Activated CD4-positive, alpha-beta T cell treated with anti-CD3 and anti-CD28 coated beads for 48 hours (primary cell): ENCODE measurements at places on chromosomes 3 and 15.

- DNase-seq: peak; percentile 26
These were observed 56.7 kb upstream of the ATP2B2 start for GRCh38 chr3:10561946-10562560.

- DNase-seq: no peak
These were observed 135.7 kb downstream of the MEIS2 start for GRCh38 chr15:36964626-36965025.

- no peak for DNase-seq
These were observed 4.3 kb downstream of the EPHB1 start for GRCh38 chr3:134799393-134799792.

- no peak for DNase-seq
These were observed 200.4 kb upstream of the WNT5A start for GRCh38 chr3:55687526-55687925.

- DNase-seq: no peak
These were observed 11.6 kb downstream of the CLCN2 start for GRCh38 chr3:184349563-184350470.

- DNase-seq: no peak
These were observed 73.4 kb downstream of the GTPBP8 start for GRCh38 chr3:113064183-113064582.

DNA sequence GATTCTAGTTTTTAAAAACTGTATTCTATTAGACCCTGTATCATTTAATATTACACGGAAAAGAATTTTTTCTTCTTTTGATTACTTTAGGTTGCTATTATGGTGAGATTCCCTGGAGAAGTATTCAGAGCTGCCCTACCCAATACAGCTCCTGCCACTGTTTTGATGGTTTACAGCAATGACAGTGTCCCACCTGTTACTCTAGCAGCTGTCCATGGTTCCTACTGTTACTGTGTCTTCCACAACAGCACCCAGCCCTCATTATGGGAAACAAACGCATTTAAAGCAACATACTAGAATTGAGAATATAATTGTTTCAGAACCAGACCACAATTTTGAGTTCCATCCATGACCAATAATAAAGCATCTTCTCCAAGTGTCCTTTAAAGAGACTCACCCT is 450.7 kb downstream of the SHQ1 start:
- DNase-seq: no peak

GRCh38 chr3:160928183-160928726 is 172.2 kb downstream of the PPM1L start:
- DNase-seq: no peak

DNA sequence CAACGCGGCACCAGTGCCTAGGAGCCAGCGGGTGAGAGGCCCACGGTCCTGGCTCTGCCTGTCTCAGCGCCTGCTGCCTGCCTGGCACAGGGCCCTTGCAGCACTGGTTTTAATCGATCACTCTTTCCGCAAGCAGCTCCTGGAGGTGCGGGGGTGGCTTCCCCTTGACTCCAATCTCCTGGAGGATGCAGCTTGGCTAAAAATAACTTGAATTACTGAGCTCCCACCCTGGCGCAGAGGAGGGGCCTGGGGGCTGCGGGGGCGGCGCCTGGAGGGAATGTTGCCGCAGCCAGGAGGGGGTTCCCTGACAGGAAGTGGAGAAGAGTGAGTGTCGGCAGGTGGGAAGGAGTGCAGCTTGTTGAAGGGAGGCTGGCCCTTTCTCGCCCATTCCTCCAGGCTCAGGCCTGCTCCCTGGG is 9.9 kb upstream of the RPL29 start:
- DNase-seq: no peak

DNA sequence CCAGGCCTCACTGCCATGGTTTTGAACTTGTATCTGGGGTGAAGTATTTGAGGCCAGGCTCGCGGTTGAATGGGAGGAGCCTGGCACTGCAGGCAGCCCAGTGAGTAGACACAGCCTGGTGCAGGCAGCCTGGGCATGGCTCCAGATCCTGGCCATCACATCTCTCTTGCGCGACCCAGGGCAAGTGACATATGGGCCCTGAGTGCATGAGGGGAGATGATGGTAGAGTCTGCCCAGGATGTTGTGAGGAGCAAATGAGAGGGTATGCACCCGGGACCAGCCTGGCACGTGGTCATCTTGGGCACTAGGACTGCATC is 103.5 kb downstream of the TBC1D2B start:
- no peak for DNase-seq

GRCh38 chr3:59865351-59865750 is 815.5 kb upstream of the CFAP20DC start:
- no peak for DNase-seq

DNA sequence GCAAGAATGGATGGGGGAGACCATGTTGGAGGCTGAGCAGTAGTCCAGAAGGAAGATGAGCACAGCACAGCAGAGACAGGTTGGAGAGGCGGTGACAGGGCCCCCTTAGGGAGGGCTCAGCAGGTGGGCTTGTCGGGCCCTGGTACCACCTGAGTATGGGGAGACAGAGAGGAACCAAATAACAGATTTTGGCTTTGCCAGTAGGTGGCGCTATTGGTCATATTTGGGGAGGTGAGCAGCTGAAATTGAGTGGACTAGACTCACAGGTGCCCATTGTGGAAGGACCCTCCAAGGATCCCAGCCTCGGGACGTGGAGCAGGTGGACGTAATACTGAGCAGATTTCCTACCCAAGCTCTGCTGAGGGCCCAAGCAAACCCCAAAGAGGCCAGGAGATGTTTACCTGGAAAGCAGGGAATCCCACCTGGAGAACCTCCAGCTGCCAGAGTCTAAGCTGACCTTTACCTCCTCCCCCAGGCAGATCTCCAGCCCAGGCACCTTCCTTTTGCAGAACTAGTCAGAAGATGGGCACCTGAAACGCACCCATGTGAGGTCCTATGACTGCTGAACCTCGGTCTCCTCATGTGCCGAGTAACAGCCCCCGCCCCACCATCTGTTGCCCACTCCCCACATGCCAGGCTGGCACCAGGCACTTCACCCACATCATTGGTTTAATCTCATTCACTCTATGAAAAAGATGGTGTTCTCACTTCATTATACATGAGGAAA is 24.6 kb upstream of the CORO2B start:
- DNase-seq: peak; percentile 83

DNA sequence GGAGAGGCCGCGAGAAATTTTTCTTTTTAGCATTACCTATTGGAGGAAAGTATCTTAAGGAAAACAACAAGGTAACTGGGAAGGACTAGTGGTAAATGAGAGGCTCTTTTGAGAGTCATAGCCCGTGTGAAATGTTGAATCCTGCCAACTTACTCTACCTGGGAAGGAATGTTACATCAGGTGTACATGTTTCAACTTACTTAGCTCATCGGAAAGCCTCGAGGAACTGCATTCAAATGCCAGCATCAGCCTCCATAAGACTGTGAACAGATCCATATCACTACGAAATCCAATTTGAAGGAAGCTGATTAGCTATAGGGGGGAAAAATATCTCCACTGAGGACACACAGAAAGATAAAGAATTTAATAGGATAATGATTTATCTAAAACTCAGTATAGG is 72.3 kb upstream of the PDZRN3 start:
- DNase-seq: no peak
